ENCODE measurements at places on chromosomes 11 and 22. TPM values are rescaled to one million over a fixed set of nuclear protein-coding genes. Genes with fewer than 3 reads are reported as not detected.

GRCh38 chr11:79484872-79485271 is 44.0 kb upstream of the TENM4 start:
- DNase-seq: no peak

DNA sequence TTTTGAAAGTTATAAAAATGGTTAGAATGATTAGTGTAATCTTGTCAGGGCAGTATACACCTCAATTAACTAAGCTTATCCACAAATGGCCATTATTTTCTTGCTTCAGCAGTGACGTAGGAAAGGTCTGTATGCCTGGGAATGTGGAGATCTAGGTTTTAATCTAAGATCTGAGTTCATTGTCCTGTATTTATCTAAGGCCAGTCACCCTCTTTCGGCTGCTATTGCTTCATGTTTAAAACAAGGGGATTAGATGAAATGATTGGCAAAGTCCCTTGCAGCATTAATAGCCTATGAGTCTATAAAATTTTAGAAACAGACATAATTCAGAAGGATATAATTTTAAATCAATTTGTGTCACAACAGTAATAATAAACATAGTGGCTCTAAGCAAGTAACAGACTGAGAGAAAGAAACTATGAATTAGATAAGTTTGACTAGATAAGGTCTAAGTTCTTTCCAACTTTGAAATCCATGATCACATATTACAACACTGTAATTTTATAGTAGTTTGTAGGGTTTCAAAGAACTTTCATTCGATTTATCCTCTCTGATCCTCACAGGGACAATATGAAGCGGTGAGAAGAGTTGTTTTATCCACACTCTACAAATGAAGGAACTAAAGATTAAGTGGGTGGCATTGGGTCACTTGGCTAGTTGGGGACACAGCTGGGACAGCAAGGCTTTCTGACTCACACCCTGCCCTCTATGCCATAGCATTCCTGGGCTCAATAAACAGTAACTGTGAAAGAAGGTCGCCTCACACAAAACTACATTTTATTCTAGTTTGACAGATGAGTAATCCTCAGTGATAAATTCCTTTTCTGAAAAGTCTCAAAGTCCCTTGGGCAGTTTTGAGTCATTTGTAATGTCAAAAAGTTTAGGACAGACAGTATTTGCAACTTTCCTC is 60.6 kb upstream of the RDX start:
- DNase-seq: peak; percentile 56

- no peak for DNase-seq
These were observed 3.4 kb downstream of the GRK2 start for GRCh38 chr11:67269401-67270255.

Gene LRRC32
- 47.2 TPM for total RNA-seq

DNA sequence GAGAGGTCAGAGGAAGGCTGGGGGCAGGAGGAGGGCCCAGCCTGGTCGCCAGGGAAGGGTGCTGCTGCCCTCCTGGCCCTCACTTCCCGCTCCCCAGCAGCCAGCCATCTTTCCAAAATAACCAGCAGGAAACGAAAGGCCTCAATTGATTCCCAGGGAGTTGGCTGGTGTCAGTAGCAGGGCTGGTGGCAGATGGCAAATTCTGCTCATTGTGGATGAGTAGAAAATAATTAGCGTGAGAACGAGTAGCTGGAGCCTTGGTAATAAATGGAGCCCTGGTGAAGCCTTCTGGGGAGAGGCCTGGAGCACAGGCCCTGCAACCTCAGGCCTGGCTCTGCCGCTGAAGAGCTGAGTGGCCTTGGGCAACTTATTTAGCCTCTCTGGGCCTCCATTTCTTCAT is 31.3 kb downstream of the DAGLA start:
- no peak for DNase-seq

Gene MMP1
- not detected for total RNA-seq

GRCh38 chr11:75878933-75879332 is 63.9 kb downstream of the UVRAG start:
- no peak for DNase-seq

Gene ANKRD13D
- total RNA-seq: 31.1 TPM

- DNase-seq: no peak
These were observed 23.4 kb upstream of the SHISAL1 start for GRCh38 chr22:44335903-44336803.

- DNase-seq: peak; percentile 78
These were observed 23.3 kb downstream of the ARL14EP start for GRCh38 chr11:30346068-30346688.

DNA sequence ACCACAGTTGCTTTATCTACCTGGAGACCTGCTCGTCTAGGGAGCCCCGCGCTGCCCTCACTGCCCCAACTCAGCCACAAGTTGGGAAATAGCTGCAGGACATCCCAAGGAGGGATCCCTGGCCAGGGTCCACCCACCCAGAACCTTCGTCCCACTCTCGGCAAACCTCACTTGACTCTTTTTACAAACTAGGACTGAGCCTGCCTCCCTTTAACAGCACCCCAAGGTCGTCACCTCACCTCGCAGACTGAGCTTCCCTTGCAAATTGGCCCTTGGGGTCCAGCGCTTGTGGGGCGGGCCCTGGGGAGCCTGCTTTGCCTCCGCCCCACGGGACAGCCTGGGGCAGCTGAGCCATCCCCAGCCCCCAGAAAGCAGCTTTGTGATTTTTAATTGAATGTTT is 1505.8 kb downstream of the TBC1D22A start:
- DNase-seq: no peak

GRCh38 chr22:40024201-40025061 is 29.7 kb downstream of the FAM83F start:
- peak; percentile 68 for DNase-seq

DNA sequence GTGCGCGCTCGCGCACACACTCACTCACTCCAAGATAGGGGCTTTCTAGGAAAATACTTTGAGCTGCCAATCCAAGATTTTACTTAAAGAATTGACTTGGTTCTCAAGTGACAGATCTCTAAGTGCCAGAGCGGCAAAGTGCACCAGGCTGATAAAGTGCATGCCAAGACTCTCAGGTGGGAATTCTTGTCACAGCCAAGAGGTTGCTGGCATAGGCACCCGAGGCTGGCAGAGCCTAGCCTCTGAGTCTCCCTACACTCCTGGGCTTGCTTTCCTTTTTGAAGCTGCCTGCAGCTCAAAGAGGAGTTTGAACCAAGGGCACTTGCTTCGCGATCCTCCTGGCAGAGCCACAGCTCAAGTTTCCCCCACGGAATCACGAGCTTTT is 2.5 kb upstream of the ADM start:
- no peak for DNase-seq

Data from umbilical cord (tissue), 2 donors.